Activated CD4-positive, alpha-beta T cell treated with anti-CD3 and anti-CD28 coated beads, Interleukin-2, amount 50 U/mL, for 24 hours (primary cell): ENCODE measurements at places on chromosomes 2 and 18.

DNA sequence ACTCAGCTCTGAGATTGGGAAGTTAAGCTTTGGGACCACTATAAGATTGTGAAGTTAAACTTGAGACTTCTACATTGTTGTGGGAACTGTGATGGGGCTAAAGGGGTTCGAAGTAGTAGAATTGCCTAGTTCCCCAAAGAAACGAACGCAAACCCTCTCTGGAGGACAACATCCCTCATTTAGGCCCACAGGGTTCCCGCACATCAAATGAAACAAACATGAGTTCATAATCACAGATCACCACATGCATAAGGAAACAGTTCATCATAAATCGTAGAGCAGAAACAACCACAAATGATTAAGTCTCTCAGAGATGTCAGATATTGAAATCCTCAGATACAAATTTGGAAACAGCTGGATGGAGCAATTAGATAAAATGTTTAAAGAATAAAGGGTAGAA, 55.9 kb upstream of the HPCAL1 start:
- DNase-seq = no peak

DNA sequence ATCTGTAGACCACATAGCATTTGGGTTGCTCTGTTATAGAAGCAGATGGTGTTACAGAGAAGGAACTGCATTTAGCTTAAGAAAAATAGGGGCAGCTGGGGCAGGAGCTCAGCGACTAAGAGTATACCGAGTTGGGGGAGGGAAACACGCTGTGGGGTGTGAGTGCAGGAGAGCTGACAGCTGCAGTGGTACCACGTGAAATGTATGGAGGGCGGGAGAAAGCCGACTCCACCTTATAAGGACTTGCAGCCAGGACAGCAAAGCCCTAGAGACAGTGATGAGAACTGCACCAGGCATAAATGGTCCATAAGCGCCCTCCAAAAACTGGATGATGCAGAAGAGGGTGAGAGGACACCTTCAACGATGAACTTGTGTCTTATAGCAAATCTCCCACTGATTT, 237.6 kb downstream of the PRKCE start:
- no peak for DNase-seq

DNA sequence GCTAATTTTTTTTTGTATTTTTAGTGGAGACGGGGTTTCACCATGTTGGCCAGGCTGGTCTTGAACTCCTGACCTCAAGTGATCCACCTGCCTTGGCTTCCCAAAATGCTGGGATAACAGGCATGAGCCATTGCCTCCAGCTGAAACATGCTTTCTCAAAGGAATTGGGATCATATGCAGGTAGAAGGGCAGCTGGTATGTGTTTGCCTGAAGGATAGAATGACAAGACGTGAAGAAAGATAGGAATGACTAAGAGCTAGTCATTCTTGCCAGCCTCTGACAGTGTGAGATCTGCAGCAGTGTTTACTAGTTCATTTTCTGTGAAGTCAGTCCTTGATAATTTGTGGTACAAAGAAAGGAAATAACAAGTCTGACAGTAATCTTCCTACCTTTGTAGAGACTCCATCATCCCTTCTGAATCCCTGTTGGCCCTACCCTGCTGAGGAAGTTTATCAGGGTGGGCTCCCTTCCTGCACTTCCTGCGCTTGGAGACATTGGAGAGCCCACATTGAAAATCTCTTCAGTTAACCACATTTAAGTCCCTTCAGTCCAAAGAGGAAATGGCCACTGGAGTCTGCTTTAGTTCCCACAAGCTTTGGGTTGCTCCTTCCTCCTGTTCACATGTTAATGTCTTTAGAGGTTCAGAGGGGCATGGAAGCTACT, 14.7 kb downstream of the CFLAR start:
- DNase-seq = peak; percentile 56

- DNase-seq = no peak
Measured at GRCh38 chr18:48194591-48195181, 214.5 kb downstream of the ZBTB7C start.

GRCh38 chr2:85189606-85190270, 56.5 kb downstream of the TCF7L1 start:
- no peak for DNase-seq

GRCh38 chr2:34534761-34535160, 935.7 kb upstream of the FAM98A start:
- no peak for DNase-seq

- DNase-seq = no peak
Measured at GRCh38 chr18:51603551-51603950, 406.1 kb upstream of the MEX3C start.

GRCh38 chr2:27050281-27050995, 1.0 kb upstream of the AGBL5 start:
- DNase-seq = peak; percentile 98

GRCh38 chr2:148680462-148680861, 35.9 kb downstream of the EPC2 start:
- no peak for DNase-seq

GRCh38 chr18:5891854-5892215, 3.5 kb downstream of the TMEM200C start:
- no peak for DNase-seq

GRCh38 chr2:192150166-192150565, 44.6 kb downstream of the TMEFF2 start:
- no peak for DNase-seq

DNA sequence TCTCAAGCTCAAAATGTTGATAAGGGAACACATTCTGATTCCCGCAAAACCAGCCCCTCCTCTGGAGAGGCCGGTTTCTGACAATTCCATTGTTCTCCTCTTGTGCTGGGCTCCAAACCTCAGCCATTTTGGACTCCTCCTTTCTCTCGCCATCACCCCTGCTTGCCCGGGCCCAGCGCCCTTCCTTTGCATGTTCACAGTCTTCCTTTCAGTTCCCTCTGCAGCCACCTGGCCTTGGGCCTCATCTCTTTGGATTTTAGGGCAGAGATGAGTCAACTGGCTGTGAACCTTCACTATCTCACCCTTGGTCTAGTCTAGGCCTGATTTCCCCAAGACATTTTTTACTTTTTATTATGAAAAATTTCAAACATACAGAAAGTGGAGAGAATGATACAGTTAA, 155.9 kb upstream of the MAP3K20 start:
- DNase-seq = no peak

GRCh38 chr2:26327291-26328272, 18.4 kb upstream of the SELENOI start:
- no peak for DNase-seq

- DNase-seq = no peak
Measured at GRCh38 chr2:241412144-241412543, 56.1 kb downstream of the FARP2 start.

GRCh38 chr2:15173501-15173900, 387.6 kb downstream of the NBAS start:
- DNase-seq = peak; percentile 27

- DNase-seq = no peak
Measured at GRCh38 chr2:66522611-66523376, 87.9 kb downstream of the MEIS1 start.

DNA sequence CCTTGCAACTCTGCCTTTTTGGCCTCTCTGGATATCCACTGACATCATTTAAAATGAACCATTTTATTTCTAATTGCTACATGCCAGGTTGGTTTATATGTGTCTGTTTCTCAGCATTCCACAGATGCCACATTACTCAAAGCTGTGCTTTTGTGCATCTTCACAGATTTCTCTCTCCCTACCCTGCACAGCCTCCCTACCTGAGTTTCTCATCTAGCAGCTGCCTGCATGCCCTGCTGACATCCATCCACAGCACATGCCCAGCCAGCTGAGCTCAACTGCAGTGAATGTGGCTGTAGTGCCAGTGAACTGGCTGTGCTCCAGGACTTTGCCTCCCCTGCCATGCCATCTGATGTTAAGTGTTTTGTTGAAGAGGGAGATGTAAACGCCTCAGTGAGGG, 44.5 kb downstream of the PKP4 start:
- DNase-seq = no peak

DNA sequence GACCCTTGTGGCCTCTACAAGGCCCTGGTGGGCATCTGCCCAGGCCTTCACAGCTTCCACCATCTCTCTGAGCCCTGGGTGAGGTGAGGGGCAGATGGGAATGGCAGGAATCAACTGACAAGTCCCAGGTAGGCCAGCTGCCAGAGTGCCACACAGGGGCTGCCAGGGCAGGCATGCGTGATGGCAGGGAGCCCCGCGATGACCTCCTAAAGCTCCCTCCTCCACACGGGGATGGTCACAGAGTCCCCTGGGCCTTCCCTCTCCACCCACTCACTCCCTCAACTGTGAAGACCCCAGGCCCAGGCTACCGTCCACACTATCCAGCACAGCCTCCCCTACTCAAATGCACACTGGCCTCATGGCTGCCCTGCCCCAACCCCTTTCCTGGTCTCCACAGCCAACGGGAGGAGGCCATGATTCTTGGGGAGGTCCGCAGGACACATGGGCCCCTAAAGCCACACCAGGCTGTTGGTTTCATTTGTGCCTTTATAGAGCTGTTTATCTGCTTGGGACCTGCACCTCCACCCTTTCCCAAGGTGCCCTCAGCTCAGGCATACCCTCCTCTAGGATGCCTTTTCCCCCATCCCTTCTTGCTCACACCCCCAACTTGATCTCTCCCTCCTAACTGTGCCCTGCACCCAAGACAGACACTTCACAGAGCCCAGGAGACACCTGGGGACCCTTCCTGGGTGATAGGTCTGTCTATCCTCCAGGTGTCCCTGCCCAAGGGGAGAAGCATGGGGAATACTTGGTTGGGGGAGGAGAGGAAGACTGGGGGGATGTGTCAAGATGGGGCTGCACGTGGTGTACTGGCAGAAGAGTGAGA, 2.0 kb downstream of the PROC start:
- DNase-seq = no peak

- no peak for DNase-seq
Measured at GRCh38 chr2:101892377-101892776, 99.4 kb upstream of the IL1R2 start.

DNA sequence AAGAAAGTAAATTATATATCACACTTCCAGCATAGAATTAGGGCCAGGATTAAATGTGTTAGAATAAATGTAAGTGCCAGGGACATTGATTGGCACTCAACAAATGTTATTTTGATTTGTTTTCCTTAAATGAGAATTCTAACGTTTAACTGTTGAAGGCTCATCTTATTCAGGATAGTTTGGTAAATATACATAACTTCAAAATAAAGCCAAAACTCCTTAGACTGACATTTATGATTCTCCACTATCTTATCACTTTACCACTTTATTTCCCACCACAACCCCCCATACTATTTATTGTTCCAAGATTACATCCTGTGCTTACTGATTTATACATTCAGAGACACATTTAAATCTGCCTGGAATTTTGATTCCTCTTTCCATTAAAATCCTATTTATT, 769.5 kb upstream of the CDH2 start:
- DNase-seq = no peak

DNA sequence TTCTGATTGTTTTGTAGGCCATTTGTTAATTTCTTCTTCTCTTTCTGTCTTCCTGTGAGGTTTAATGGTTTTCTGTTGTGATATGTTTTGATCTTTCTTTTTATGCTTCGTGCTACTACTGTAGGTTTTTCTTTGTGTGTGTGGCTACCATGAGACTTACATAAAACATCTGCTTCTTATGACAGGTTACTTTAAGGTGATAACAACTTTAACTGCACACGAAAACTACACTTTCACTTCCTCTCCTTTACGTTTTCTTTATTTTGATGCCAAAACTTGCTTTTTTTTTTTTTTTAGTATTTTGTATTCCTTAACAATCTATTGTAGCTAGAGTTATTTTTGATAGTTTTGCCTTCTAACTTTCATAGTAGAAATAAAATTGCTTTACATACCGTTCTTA, 691.3 kb downstream of the TSN start:
- no peak for DNase-seq

DNA sequence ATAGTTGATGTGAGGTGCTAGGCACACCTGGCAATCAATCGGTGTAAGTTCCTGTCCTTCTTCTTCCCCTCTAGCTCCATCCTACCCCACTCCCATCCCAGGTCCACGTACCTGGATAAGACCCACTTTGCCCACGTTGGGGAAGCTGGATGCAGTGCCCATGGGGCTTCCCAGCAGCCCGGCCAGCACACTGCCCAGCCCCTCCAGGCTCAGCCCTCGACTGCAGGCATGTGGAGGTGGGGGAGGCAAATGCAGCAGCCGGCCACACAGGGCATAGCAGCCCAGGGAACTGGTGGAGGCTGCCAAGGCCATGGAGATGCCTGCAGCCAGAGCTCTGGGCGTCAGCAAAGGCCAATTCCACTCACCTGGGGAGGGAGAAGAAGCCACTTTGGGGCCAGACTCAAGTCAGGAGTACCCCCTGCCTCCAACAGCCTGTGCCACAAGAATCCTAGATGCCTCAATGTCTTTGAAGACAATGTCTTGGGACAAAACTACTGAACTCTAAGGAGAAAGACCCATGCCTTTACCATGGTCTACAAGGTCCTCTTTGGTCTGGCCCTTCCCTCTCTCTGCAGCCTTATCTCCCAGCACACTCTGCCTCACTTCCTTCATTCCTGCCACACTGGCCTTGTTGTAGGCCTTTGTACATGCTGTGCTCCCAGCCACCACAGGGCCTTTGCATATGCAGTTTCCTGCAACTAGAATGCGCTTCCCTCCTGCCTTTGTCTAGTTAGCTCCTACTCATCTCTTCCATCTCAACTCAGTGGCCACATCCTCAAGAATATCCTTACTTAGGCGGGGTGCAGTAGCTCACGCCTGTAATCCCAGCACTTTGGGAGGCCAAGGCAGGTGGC, 4.5 kb downstream of the SLC23A3 start:
- no peak for DNase-seq

GRCh38 chr2:173963323-173963816, 1.8 kb downstream of the SP3 start:
- no peak for DNase-seq

DNA sequence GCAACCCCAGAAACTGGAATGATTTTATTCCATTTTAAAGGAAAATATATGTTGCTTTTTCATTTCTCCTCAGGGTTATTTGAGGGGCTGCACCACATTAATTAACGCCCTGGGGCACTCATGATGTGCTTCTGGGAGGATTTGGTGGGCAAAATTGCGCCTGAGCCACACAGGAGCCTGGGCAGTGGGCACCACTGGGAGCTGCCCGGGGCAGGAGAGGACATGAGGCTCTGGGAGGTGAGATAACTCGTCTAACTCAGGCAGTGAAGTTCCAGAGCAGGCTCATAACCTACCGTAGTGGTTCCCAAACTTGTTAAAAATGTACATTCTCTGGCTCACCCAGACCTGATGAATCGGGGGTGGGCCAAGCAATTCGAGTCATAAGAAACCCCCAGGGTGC, 68.3 kb downstream of the EDAR start:
- DNase-seq = no peak

GRCh38 chr2:161488131-161488699, 72.1 kb downstream of the TBR1 start:
- DNase-seq = no peak
